Esophagus squamous epithelium (tissue), 5 donors: ENCODE measurements at places on chromosomes 11 and 22.

DNA sequence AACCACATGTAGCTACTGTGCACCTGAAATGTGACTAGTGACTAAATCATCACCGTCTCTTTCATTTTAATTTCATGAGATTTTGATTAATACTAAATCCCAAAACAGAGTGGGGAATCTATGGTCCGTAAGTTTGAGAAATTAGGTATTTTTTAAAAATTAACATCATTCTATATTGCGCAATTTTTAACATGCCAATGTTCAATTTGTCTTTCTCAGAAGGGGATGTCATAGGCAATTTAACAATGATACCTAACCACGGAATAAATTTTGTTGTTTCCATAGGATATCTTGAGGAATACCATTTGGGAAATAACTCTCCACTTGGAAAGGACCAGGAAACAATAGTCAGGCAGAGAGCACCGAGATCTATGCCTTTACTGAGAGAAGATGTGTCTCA lies 267.7 kb downstream of the FAM76B start:
- no peak for DNase-seq

DNA sequence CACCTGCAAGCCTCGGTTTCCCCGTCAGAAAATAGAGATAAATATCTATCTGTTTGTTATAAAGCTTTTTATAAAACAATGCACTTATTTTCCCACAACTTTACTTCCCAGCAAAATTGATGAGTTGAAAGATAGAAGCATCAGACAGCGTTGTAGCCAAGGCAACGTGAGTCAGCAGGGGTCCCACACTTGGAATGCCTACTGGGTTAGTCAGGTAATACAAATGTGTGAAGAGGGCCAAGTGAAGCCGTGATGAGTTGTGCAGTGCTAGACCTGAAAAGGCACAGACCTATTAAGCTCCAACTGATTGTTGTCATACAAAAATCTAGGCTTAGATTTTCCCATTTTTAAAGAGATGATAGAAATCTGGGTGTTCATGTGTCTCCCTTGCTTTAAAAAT lies 118.7 kb downstream of the PGR start:
- no peak for DNase-seq

DNA sequence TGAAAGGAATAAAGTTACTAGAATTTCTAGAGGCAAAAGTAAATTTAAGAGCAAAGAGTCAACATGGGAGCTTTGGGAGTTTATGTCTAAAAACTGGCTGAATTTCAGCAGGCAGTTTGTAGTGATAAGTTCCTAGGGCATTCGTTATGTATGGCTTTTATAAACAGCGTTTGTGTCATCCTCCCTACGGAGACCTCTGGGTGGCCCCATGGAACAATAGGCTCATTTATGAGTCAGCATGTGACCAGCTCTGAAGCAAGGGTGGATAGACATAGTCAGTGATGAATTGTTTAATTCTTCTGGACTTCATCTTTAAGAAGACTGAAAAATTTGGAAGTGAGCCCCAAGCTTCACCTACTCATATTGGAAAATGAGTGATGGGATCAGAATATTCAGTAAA lies 37.1 kb downstream of the SVIP start:
- no peak for DNase-seq

GRCh38 chr11:102590276-102591049 lies 34.7 kb downstream of the MMP20 start:
- DNase-seq, result no peak
